Aorta (tissue), 5 donors: ENCODE measurements at places on chromosomes 11 and 22. TPM values are rescaled to one million over a fixed set of nuclear protein-coding genes. Genes with fewer than 3 reads are reported as not detected.
A peak's percentile ranks its signal among the peaks of the same experiment; 100 is the strongest.

Gene ASPHD2
- total RNA-seq: 1.5 TPM

Gene TMEM86A
- total RNA-seq: 4.4 TPM

DNA sequence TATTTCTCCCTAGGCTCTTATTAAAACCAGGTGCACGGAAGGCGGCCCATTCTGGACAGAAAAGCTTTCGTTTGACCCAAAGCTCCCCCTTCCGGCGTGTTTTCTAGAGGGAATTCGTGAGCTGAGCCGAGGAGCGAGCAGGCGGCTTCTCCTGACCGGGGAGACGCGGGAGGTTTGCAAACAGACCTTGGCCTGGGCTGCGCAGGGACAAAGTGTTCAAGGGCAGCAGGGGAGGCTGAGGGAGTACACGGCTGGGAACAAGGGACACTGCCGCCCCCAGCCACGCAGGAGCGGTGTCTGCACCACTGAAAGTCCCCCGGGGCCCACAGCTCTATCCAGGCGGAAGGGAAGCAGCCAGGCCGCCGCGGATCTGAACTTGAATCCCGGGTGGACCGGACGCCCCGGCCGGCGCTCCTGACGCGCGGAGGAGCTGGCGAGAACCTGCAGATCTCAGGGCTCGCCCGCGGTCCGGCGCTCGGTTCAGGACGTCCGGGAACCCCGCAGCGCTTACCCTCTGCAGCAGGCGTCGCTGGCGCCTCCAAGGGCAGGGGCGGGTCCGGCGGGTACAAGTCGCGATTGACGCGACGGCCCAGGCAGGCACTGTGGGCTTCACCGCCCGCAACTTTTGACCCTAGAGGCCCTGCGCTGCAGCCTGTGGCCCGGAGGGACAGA lies 101.9 kb downstream of the WT1 start:
- H3K4me3 ChIP-seq: peak overlapping the region; percentile 28
- H3K27me3 ChIP-seq: no peaks in the 10 kb centered on the region
- H3K27ac ChIP-seq: no peak overlapping the region
- peak; percentile 85 for DNase-seq

DNA sequence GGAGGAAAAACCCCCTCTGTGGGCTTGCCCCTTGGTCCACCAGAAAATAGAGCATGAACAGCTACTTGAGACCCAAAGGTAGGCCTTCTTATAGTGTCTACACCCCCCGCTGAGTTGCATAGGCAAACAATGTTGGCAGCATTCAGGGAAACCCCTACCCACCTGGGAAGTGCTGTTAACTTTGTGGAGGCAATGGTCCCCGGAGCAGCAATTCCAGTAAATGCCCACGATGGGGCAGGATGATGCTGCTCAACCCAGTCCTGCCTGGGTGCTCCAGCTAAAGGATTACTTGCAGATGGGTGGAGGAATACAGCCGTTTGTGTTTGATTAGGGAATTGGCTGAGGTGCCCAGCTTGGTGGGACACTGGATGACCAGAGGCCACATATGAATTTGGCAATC lies 381.3 kb upstream of the ANO5 start:
- H3K36me3 ChIP-seq: no peaks in the 10 kb centered on the region
- no peaks in the 10 kb centered on the region for H3K4me1 ChIP-seq
- H3K27me3 ChIP-seq: no peaks in the 10 kb centered on the region
- H3K27ac ChIP-seq: no peak overlapping the region

DNA sequence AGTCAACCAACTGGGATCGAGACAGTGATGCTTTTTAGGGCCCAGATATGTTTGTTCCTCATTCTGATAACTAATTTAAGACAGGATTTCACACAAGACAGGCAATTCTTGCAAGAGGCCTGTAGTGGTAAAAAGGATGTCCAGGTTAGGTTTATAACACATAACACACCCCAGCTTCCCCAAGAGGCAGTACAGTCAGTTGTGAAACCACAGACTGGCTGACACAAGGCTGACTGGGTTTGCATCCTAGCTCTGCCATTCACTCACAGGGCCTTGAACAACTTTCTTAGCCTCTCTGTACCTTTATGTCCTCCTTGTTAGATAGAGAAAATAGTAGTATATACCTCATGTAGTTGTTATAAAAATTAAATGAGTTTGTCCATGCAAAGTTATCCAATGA lies 55.0 kb upstream of the PTH start:
- no peaks in the 10 kb centered on the region for H3K27me3 ChIP-seq
- H3K27ac ChIP-seq: no peak overlapping the region
- H3K36me3 ChIP-seq: no peaks in the 10 kb centered on the region
- no peaks in the 10 kb centered on the region for H3K4me1 ChIP-seq
- no peak overlapping the region for H3K4me3 ChIP-seq

DNA sequence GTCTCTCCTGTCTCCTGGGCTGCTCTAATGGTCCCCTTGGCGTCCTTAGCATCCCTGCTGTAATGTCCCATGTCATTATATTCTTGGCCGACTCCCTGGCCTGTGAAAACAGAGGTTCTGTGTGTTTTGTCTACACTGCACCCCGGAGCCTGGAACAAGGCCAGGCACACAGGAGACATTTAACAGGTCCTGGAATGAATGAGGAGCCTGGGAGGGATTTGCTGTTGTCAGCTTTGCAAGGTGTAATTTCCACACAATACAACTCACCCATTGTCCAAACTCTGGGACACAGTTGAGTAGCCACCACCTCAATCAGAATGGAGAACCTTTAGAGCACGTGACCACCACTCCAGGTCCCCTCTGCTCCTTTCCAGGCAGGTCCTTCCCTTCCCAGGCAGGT lies 14.9 kb upstream of the PDGFB start:
- H3K36me3 ChIP-seq: no peaks in the 10 kb centered on the region
- no peak for DNase-seq
- no peak overlapping the region for H3K27ac ChIP-seq
- H3K4me3 ChIP-seq: no peak overlapping the region
- no peaks in the 10 kb centered on the region for H3K4me1 ChIP-seq

- H3K27ac ChIP-seq: no peak overlapping the region
- H3K27me3 ChIP-seq: no peaks in the 10 kb centered on the region
These were observed 6.6 kb upstream of the CDC42BPG start for GRCh38 chr11:64850979-64851567.
